GF-D8 (cell line): ENCODE measurements at places on chromosomes 12 and 14.

GRCh38 chr12:118850244-118850825 is 131.0 kb upstream of the SRRM4 start:
- no peak for DNase-seq

DNA sequence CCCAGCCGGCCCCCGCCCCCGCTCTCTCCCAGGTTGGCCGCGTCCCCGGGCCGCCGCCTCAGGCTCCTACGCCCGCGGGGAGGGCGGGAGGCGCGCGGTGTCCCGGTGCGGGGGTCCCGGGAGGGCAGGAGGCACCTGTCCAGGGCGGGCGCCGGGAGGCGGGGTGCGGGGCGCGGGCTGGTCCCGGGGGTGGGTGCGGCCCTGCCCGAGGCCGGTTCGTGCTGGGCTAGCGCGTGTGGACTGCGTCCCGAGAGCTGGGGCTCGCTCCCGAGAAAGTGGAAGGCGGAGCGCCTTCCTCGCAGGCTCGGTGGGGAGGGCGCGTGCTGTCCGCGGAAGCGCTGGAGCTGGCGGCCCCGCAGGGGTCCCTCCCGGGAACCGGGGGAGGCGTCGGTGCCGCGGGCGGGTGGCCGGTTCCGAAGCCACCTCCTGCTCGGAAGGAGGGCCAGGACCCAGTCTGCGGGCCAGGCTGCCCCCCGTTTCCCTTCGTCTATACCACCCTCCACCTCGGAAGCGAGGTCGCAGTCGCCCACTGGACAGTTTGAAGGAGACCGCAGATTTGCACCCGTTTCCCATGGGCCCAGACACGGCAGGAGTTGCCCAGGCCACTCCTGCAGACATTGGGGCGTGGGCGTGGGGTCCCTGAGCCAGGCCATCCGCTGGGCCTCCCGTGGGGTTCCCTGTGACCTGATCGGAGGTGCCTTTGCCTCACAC is 636 bp downstream of the ZFYVE21 start:
- no peak for DNase-seq

DNA sequence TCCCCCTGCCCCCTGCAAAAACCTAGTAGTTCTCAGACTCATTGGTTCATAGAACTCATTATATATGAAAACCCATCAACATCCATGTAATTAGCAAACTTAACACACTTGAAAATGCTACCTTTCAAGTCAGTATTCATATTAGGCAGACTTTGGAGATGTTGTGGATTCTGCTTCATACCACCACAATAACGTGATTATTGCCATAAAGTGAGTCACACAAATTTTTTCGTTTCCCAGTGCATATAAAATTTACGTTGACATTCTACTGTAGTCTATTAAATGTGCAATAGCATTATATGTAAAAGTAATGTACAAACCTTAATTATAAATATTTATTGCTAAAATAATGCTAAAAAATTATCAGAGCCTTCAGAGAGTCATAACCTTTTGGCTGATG is 654.0 kb downstream of the DIO2 start:
- DNase-seq = no peak

DNA sequence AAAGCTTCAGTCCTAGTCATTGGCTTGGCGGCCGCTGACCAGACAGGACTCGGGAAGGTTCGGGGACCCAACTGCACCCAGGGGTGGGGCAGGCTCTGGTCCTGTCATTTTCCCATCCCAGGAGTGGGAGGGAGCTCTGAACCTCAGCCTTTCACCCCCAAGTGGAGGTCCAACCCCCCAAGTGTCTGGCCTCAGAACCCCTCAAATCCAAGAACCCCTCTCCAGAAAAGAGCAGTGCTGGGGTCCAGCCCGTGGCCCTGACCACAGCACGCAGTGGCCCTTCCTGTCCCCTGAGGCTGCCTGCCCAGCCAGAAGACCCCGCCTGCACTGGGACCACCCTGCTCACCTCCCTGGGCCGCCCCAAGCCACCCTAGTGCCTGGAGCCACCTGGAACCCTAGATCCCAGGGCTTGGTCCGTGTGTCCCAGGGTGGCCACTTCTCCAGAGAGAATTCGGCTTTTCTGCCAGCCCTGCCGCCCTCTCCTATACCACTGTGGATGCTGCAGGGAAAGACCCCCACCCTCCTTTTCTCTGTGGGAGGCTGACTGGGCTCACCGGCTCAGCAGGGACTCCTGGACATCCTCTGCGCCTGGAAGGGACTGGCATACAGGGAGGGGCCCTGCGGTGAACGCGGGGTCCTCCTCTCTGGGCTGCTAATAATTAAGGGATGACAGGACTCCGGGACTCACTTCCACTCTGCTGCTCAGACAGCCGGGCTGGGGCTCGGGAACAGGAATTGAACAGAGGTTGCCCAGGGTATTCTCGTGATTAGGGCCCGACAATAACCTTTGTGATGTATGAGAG is 326.9 kb upstream of the SFSWAP start:
- no peak for DNase-seq

- no peak for DNase-seq
These were observed 7.4 kb downstream of the PARP2 start for GRCh38 chr14:20350860-20351259.

DNA sequence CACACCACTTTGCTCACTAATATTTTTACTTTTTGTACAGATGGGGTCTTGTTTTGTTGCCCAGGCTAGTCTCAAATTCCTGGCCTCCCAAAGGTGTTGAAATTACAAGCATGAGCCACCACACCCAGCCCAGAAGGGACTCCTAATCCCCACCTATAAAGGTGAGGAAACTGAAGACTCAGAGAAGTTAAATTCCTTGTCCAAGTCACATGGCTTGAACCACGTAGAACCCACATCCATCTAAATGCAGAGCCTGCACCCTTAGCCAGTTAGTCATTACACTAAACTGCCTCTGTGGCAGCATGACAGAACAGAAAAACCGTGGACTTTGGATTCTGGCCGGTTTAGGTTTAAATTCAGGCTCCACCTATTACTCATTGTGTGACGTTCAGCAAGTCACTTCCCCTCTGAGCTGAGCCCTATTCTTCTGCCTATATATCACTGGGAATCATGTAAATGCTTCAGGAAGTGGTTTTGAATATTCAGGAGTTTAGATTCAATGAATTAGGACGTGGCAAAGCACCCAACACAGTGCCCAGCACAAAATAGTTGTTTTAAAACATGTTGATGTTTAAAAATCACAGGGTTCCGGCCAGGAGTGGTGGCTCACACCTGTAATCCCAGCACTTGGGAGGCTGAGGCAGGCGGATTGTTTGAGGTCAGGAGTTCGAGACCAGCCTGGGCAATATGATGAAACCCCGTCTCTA is 3.0 kb upstream of the CORO1C start:
- peak; percentile 24 for DNase-seq

DNA sequence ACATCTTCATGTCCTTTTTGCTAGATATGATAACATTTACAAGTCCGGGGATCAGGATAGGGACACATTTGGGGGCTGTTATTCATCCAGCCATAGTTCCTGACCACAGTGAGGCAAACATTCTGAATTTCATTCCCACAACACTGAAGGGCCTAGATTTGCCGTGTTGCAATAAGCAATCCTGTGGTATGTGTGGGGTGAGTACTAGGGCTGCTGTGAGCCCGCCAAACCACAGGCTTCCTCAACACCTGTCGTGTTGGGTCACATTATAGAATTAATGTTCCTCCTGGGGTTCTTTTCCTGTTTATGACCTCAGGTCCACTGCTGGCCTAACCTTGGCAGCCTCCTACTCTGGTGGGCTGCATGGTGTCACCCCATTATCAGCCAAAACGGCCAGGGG is 119.2 kb downstream of the TBC1D30 start:
- DNase-seq = peak; percentile 29

- no peak for DNase-seq
These were observed 605.4 kb downstream of the MED13L start for GRCh38 chr12:115672086-115672485.

DNA sequence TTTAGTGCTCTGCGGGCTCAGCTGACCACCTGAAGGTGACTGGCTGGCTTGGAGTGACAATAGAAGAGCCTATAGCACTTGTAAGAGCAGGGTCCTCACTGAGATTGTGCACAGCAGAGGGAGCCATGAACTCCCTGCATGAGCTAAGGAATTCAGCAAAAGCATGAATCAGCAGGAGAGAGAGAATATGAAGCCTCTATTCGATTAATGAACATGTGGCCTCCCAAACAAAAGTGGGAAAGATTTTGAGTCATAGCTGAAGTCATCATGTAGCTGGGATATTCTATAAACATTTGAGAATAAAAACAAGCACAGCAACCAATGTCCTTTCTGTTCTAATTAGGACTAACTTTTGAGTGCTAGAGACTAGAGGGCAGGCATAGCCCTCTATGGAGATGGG is 626.6 kb downstream of the DIO2 start:
- DNase-seq = no peak

DNA sequence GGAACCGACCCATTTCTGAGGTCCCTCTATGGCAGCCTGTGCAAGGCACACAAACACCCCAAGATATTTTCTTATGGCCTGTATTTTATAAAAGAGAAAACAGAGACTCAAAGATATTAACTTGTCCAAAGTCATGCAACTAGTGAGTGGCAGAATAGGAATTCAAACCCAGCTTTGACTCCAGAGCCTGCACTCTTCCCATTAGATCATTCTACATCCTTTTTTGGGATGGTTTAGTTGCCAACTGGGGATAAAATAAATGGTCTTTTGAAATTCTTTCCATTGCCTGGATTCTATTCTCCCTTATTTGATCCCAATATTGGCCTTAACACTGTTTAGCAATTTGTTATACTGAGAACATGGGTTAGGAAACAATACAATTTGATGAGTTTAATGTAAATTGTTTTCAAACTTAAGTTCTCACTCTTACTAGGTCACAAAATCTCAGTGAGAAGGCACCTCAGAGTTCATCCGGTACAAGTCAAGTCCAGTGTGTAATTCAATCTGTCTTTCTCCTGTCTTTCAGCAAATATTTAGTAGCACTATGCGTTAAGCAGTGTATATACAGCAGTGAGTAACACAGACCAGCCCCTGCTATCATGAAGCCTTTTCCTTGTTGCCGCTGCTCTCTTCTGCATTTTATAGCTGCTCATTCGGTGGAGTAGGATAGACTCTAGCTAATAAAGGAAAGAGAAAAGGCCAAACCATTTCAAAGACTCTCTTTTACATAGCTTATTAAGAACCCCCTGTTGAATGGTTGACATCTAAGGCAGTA is 162.1 kb upstream of the IFNG-AS1 start:
- DNase-seq = no peak

- no peak for DNase-seq
These were observed 59.1 kb downstream of the PLXNC1 start for GRCh38 chr12:94207467-94207848.

DNA sequence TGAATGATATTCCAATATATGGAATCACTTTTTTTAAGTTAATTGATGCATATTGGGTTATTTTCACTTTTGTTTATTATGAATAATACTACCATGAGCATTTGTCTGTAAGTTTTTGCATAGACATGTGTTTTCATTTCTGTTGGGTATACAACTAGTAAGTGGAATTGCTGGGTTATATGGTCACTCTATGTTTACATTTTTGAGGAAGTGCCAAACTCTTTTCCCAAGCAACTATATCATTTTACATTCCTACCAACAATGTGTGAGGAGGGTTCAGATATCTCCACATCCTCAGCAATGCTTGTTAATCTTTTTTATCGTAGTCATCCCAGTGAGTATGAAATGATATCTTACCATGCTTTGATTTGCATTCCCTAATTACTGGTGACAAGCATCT is 64.0 kb downstream of the MON2 start:
- DNase-seq = no peak

DNA sequence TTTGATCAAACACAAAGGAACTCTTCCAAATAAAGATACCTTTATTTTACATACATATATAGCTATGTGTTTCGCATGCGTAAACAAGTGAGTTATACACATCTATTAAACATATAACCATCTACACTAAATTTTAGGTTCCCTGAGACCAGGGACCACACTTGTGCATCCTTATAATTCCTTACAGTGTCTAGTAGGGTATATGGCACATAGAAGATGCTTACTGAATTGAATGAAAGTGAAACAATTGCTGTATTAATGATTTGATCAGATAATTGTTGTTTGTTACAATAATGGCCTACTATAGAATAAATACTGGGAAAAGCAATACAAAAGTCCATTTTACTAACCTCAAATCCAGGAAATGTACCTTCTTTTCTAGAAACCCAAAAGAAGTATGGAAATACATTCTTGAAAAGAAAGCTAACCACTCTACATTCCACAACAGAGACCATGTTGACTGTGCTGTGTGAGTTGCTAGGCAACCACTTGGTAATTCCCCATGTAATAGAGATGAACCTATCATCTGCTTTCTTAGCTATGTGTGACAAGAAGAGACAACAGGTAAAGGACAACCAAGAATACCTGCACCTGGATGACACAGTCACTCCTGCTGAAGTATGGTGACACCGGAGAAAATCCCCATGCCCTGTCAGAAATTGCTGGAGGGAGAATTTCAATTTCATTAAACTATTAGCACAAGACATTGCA is 11.9 kb upstream of the CIPC start:
- no peak for DNase-seq

GRCh38 chr12:104306376-104306775 is 2.8 kb downstream of the EID3 start:
- DNase-seq = no peak

DNA sequence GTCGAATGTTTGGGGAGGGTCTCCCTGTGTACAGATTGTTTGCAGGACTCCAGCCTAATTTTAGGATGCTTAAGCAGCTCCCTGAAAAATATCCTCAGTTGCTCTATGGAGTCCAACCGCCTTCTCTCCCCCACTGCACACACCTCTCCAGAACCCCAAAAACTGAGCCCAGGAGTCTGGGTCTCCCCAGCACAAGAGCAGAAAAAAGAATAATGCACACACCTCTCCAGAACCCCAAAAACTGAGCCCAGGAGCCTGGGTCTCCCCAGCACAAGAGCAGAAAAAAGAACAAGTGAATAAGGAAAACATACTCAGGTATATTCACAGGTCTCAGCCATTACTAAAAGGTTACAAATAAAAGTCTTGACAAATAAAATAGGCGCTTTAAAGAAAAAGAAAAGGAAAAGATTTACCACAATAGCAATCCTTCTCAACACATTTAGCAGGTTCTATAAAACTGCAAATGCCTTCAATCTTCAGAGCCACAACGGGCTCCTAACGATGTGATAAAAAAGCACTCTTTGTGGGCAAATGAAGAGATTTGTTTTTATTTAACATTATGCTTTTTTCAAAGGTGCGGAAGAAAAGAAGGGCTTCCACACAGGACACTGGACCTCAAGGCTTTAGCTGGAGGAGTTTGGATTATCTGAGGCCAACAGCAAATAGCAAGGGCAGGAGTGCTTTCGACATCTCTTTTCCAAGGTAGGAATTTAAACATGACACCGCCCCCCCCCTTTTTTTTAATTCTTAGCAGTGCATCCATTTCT is 8.2 kb downstream of the BCL11B start:
- no peak for DNase-seq

- no peak for DNase-seq
These were observed 894 bp downstream of the KRT8 start for GRCh38 chr12:52903855-52904508.

- no peak for DNase-seq
These were observed 216.6 kb downstream of the RAD51B start for GRCh38 chr14:68036202-68036601.

DNA sequence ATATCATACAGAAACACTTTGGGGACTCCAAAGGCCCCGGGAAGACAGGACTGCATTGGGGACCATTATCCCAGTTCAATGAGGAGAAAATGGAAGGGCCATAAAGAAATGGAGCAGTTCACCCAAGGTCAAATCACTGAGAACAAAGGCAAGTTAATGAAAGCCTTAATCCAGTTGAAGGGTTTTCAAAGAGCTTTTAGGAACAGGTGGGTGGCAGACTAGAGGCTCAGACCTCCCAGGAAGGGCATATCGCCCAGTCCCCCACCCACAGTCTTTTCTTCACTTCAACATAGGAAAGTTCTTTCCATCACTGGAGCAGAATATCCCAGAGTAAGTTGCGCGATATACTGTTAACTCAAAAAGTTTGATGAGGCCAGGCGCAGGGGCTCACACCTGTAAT is 136.1 kb upstream of the CCND2 start:
- no peak for DNase-seq
